ENCODE measurements at places on chromosomes 7 and 10.

DNA sequence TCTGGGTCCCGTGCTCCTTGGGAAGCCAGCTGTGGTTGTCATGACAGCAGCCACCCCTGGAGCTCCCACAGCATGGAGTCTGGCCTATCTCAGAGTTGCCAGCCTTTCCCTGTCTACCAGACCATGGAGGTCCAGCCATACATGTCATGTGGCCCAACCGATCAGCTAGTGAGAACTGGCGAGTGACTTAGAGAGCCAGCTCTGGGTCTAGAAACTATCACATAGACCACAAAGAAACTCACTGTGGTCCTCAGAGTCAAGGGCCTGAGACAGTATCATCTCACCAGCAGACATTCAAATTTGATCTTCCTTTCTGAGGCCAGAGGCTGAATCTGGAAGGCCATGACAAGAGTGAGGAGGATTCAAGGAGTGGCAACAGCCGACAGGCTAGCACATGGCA lies 223.3 kb upstream of the GPR26 start:
- ATAC-seq: no peak

DNA sequence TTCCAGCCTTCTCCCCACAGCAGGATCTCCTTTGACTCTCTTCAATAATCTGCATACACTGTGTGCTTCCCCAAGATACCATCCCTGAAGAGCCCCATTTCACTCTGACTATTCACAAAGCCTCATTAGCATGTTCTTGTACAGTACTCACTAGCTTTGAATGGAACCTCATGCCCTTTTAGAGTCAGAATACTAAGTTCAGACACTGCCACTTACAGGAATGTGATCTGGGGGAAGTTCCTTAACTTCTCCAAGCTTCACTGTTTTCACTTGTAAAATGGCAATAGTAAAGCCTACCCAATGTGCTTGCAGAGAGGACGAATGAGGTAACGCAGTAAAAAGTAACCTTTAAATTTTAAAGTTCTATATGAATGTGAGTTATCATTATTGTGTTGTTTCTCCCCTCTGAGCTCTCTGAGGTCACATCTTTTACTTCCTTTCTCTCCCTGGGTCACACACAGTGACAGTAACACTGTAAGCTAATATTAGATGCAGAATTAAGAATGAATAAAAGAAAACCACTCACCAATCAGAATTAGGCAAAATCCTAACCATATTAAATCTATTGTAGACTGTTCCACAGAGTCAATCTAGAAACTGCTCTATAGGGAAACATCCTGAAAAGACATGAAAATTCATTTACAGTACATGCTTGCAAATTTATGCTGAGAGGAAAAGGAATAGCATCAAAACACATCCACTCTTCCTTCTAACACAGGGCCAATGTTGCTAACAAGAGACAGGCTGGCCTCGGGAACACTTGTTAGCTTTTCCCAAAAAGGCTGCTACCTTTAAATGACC lies 64.2 kb upstream of the IL6 start:
- ATAC-seq: peak; percentile 92

DNA sequence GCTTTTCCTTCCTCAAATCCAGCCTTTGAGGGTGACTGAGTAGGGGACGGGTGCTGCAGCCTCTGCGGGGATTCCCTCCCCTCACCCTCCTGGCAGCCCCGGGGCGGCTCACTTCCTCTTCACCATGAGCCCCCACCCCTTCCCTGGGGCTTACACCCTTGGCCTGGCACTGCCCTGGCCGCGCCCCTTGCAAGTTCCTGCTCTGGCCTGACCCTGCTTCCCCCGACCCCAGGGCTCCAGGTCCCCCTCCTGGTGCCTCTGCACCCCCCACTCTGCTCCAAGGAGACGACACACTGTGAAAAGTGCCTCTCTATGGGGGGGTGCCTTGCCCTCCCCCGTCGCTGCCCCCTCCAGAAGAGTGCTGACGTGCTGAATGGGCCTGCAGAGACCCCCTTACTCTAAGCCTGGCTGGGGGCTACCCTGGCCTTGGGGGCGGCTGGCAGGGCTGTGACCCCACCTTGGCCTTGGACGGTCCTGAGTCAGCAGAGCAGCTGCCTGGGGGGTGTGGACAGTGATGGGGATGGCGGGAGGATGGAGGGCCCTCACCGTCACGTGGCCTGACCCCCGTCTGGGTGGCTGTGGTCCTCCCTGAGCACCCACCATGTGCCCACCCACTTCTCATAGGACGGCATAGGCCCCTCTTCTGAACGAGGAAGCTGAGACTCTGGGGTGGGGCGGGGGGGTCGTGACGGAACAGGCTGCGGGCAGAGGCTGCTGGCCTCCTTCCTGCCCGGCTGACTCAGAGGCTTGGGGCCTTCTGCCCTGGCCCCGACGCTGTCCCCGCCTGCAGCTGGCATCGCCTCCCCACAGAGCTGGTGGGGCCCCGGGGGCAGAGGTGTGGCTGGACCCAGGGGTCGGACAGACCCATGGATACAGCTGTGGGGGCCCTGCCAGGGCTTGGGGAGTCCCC lies 9.8 kb downstream of the LFNG start:
- ATAC-seq: no peak

DNA sequence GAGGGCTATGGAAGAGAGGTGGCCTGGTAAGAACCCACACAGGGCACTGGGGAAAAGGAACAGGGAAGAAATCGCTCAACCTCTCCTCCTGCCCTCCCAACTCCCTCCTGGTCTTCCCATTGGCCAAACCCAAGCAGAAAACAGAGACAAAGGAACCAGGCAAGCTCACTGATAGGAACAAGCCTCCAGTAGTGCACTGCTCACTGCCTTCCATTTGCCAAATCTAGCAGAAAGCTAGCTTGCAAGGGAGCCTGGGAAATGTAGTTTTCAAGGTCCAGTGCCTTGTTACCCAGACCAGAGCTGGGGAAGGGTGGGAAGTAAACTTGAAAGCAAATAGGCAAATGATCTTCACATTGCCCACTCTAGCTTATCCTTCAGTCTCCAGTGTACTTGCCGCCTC lies 556.1 kb upstream of the AUTS2 start:
- no peak for ATAC-seq

- peak; percentile 35 for ATAC-seq
Observed at GRCh38 chr10:132397036-132397541, at the start of gene PWWP2B. Gene PWWP2B (plus strand): TSS chr10:132397200. CDS start chr10:132397227, 27 bp downstream.

DNA sequence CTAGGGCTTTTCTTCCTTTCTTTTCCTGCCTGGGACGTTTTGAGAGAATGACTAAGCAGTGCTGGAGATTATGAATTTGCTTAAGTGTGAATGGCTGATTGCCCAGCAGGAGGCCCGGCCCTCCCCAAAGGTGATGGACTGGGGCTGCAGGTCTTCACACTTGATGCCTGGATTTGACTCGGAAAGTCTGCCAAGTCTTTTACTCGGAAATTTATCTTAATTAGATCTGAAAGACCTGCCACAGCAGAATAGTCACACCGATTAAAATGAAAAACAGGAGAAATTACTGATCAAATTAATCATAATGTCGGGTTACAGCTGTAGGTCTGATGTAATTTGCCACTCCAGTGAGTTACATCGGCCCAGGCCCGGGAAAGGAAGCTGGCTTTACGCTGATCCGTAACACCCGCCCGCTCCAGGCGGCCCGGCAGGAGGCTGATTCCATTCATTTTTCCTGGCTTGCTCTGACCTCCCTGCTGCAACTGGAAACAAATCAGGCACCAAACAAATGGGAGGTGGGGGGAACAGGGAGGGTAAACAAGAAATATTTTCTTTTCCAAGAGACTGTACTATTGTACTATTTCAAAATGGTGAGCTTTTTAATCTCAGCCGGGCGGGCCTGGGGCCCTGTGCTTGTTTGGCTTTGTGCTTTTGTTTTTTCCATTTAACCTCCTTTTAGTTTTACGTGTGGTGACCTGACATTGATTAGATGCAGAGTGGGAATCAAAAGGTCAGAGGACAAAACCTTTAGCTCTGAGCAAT lies 212.4 kb upstream of the YAE1 start:
- peak; percentile 98 for ATAC-seq

GRCh38 chr10:52170776-52171175 lies 143.3 kb upstream of the DKK1 start:
- no peak for ATAC-seq

DNA sequence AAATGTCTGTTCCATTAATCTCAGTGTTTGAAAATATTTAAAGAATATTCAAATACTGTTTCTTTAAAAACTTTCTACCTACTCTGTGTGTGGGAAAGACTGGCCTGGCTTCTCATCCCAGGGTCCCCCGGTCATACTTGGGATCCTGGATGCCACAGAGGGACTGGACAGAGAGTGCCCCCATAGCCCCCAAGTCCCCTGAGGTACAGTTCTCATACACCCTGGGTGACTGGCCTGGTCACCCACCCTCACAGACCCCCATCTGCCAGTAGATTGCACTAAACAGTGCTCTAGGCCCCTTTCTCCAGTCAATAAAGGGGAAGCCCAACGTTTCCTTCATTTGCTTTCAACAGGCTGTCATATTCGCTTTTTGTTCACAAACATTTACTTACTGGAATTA lies 3.0 kb downstream of the TMEM273 start:
- ATAC-seq: no peak

DNA sequence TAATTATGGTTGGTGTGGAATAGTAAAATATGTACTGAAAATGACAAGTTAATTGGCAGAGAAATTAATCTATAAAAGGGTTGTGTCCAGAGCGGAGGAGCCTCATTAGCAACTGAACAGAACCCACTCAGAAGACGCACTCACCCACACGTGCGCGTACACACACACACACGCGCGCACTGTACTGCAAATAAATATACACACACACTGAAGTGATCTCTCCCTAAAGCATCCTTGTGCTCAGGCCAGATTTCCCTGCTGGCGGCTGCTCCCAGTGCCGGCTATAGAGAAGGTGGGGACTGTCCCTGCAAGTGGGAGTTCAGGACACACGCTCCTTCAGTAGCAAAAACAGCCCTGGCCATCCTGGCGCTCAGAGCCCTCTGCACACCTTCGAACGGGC lies 85.2 kb downstream of the CHST15 start:
- no peak for ATAC-seq

DNA sequence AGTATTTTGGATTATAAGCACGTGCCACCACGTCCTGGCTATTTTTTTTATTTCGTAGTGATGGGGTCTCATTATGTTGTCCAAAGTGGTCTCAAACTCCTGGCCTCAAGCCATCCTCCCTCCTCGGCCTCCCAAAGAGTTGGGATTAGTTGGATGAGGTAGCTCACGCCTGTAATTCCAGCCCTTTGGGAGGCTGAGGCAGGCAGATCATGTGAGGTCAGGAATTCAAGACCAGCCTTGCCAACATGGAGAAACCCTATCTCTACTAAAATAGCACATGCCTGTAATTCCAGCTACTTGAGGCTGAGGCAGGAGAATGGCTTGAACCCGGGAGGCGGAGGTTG lies 21.8 kb upstream of the YWHAG start:
- ATAC-seq: no peak
